Epithelial cell of proximal tubule (primary cell): ENCODE measurements at places on chromosomes 1 and 21.

DNA sequence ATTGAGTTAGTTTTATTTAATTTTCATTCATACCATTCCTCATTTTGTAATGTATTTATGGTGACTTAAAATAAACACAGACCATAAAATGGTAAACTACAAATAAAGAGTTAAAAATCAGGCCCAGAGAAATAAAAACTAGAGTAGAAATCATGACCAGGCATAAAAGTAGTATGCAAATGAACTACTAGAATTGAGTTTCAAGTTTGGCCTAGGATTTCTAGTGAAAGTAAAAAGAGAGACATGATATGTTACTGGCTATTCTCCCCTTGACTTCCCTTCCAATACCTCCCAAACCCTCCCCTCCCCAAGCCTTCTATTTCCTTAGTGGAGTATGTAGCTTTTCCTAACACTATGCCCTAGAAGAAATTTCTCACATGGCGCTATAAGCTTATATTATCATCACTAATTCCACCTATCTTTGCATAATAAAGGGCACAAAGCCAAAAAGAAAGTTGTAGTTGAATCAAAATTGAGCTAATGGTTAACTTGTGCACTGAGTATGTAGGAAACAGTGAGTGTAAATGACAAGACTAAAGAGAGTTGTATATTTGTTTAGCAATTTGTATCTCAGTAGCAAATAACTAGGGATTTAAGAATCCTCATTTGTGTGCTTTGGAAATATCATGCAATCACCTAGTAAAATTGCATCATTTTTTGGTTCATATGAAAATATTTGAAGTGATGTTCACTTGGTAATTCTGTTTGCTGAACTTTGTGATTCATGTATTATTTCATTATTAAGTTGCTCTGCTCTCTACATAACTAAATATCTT is 29.7 kb upstream of the CDC14A start:
- DNase-seq: peak; percentile 23

DNA sequence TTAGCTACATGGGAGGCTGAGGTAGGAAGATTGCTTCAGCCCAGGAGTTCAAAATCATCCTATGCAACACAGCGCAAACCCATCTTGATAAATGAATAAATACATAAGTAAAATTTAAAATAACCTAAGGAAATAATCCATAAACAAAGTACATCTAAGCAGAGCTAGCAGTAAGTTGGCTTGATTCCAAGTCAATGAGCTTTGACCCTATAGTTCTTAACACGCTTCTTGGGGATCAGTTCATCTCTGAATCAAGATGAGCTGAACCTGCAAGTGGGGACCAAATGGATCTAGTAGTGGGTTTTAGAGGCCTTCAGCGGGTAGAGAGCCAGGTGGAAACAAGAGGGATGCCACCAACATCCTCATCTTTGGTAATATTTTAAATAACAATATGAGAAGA is 31.5 kb upstream of the PHGDH start:
- no peak for DNase-seq

- no peak for DNase-seq
These were observed 57.1 kb downstream of the ADCY10 start for GRCh38 chr1:167856711-167857418.

DNA sequence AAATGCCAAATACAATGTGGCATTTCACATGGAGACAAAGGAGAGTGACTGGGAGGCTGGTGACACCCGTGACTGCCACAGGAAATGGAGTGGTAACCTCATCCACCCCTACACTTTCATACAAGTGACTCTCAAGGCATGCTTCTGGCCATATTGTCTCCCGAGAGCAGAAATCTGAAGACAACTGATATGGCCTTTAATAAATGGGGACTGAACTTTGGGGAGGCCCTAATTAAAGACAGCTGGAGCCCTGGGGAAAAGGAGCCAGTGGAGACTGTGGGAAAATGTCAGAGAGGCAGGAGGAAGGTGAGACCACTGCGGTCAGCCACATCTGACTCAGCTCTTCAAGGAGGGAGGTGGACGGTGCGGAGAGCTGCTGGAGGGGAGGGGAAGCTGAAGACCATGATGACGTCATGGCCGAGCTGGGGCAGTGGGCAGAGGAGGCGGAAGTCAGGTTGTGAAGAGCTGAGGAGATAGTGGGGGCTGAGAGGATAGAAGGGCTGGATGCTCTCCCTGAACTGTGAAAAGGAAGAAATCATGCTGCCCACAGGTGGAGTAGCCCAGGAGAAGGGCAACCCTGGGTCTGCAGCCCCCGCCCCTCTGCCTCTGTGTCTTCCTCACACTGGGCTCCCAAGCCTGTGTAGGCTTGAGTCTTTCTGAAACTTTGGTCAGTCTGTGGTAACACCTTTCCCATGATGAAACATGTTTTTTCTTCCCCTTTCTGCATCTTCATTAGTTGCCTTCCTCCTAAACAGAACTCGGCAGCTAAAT is 14.0 kb upstream of the NCF2 start:
- DNase-seq: no peak
